Activated CD4-positive, CD25-positive, alpha-beta regulatory T cell treated with anti-CD3 and anti-CD28 coated beads, Interleukin-2, amount 50 U/mL, for 72 hours (primary cell): ENCODE measurements at places on chromosomes 7 and 10.

DNA sequence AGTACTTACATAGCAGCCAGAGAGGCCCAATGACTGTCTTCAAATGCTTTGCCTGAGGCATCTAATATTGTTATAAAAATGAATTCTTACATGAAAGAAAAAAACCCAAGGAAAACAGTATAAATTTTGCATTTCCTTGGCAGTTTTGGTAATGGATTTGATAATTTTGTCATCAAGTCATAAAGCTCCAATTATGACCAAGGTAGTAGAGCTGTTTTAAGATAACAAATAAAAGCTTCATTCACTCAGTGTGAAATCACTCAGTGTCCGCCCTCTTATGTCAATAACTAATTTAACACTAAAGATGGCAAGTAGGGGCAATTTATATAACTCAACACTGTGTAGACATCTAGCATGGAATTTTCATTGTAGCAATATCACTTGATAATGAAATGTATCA is 193.9 kb downstream of the ANKRD7 start:
- no peak for DNase-seq

GRCh38 chr7:70608229-70608628 is 523.7 kb upstream of the GALNT17 start:
- DNase-seq, result no peak

DNA sequence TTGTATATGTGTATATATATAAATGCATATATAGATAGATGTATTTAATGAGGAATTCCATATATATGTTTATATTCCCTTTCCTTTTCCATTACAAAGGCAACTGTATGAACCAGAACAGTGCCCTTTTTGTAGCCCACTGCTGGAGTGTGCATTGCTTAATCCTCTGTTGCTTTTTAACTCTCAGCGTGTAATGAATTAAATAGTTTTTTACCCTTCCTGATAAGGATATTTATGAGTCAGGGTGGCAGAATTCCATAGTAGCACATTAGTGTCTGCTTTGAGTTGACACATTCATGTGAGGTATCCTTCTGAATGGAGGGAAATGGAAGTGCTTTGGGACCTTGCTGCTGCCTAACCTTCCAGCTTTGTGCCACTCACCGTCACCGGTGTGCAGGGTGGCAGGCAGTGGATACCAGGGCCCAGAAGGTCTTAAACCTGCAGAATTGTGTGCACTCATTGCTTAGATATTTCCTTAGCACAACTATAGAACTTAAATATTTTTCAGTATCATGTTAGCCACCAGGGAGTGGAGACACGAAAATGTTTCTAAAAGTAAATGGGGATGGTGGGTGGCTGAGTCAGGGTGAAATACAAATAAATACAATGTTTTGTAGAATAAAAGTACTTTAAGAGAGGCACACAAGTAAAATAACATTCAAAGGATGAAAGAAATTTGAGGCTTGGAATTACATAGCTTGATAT is 117.9 kb downstream of the SND1 start:
- no peak for DNase-seq

DNA sequence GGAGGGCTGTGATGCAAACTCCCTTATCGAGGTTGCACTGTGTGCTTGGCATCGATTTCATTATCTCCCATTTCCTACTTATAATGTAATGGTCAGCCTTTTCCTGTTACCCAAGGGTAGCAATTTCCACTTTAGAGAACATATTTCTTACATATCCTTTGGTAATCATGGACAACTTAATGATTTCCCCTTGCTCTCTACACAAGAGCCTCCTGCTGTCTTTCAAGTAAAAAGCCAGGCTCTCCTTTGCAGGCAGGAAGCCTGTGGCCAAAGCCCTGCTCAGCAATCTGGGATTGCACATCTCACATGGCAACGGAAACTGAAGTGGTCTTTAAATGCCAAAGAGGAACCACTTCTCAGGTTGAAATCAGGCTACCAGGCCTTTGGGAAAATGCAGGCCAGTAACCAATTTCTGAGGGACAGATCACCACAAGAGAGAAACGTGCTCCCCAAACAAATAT is 86.7 kb upstream of the IKZF1 start:
- DNase-seq, result no peak

- DNase-seq, result no peak
These were observed 131.8 kb upstream of the HABP2 start for GRCh38 chr10:113420733-113421675.

DNA sequence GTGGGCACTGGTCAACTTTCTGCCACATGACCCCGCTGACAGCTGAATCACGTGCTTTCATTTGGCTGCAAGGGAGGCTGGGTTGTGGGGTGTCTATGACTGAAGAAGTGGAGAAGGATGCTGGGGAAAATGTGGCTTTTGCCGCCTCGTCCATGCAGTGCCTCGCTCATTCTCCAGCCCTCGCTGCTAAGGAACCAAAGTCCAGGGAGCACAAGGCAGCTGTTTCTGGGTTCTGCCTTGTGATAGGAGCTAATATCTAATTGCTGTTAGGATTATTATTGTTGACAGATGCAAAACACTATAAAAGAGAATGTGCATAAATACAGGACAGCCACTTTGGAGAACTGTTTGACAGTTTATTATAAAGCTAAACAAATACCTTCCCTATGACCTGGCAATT is 4.9 kb upstream of the CAMK2B start:
- DNase-seq, result no peak

DNA sequence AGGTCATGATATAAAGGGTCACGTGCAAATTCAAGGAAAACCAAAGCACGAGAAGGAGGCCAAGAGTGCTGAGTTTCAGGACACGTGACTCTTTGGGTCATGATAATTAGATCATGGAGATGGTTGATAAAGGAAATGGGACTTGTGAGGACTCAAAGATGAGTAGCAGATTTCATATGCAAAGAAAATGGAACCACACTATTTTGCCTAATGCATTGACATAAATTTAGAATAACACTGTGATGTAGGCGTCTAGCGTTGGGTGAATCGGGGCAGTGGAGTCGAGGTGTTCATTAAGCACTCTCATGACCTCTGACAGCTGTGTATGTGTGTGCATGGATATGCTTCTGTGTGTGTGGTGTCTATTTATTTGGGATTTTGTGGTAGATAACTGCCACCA is 1025.6 kb upstream of the LRRTM3 start:
- DNase-seq, result no peak

- DNase-seq, result no peak
These were observed 84.6 kb upstream of the PDE1C start for GRCh38 chr7:32154797-32155196.

- no peak for DNase-seq
These were observed 173.4 kb downstream of the IMMP2L start for GRCh38 chr7:111388912-111389311.

GRCh38 chr10:77605466-77605865 is 32.1 kb downstream of the KCNMA1 start:
- no peak for DNase-seq

- DNase-seq, result no peak
These were observed 53.9 kb upstream of the CREB5 start for GRCh38 chr7:28358423-28358868.

GRCh38 chr7:107355616-107356015 is 114.2 kb upstream of the GPR22 start:
- no peak for DNase-seq

GRCh38 chr7:1242606-1243289 is 10.1 kb downstream of the UNCX start:
- DNase-seq, result no peak

- no peak for DNase-seq
These were observed 52.0 kb downstream of the ANKIB1 start for GRCh38 chr7:92297736-92298135.

DNA sequence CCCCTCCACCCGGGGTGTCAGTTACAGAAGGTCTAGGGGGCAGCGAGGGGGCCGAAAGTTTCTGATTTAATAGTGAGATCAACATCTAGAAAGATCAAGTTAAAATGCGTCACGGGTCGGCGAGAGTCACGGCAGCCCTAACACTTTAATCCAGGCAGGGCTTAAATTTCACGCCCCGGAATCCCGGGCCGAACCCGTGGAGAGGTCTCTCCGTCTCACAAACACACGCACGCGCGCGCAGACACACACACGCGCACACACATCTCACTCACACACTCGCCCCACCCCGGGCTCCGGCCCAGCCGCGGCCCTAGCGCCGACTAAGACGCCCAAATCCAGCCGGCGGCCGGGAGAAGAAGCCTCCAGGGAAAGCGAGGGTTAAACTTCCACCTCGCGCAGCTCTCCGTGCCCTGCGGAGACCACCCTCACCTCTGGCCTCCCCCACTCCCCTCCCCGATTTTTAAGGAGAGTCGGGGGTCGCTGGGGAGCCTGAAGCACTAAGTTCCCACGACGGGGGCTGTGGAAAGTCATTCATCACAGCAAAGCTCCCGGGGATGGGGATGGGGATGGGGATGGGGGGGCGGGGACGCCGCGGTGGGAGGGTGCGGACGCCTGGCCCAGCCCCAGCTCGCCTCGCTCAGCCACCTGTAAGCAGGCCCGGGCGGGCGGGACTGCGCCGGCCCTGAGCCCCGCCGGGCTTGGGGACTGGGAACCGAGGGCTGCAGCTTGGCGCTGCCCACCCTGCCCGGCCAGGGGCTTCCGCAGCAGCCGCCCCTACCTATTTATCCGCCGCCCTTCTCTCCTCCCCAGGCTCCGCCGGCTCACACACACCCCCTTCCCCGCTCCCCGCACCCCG is 1.6 kb downstream of the PDGFA start:
- DNase-seq, result no peak

GRCh38 chr7:124722292-124722691 is 43.3 kb downstream of the GPR37 start:
- DNase-seq, result no peak

DNA sequence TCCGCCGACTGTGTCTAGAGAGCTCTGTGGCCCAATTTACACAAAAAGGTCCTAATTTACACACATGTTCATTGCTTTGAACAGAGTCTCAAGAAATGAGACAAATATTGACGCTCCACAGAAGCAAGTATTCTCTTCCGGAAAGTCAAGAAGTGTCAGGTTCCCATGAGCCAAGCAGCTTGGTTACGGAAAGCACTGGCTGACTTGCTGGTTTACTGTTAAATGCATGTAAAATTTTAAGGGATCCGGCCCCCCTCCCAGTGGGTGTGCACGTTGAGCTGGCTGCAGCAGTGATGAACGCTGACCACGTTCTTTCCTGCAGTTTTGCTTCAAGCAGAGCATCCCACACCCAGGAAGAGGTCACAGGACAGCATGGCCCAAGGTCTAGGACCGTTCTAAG is 76.8 kb downstream of the DIP2C start:
- no peak for DNase-seq

- DNase-seq, result no peak
These were observed 1.9 kb downstream of the PON1 start for GRCh38 chr7:95322396-95322795.

- DNase-seq, result no peak
These were observed 47.7 kb upstream of the LYZL1 start for GRCh38 chr10:29240986-29241660.

DNA sequence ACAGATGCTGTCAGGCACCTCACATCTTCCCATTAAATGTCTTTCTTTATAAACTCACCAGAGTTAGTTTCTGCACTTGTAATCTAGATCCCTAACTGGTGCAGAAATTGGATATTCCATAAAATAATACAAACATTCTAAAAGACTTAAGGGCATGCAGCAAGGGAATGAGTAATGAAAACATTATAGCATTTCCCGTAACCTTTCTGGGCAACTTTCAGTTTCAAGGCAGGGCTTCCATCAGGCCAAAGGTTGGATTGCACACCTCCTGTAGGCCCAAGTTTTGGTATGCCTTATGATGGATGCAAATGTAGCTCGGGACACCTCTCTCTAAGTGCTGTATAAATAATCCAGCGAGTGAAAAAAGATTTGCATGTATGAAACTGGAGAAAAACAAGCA is 129.9 kb upstream of the LYZL2 start:
- DNase-seq, result no peak

DNA sequence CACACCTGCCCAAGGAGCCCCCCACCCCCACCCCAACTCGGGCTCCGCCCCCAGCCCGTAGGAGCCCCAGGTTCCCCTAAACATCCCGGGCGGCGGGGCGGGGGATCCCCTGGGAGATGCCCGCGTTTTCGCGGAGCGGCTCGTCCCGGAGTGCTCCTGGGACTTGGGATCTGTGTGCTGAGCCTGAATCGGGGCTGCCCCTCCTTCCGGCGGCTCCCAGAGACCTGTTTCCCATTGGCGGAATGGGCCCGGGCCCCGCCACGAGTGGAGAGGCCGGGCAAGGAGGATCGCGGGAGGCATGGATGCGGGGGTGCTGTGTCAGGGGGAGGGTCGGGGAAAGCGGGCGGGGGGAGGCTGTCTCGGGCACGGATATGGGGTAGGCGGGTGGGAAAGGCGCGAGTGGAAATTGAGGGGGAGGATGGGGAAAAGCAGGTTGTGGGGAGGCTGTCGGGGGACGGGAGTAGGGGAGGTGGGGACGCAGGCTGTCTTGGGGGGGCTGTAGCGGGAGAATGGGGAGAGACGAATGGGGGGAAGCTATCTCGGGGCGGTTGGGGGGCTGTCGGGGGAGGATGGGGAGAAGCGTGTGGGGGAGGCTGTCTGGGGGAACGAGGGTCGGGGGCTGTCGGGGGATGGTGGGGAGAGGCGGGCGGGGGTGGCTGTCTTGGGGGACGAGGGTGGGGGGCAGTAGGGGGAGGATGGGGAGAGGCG is 572 bp upstream of the BHLHA15 start:
- DNase-seq, result no peak

DNA sequence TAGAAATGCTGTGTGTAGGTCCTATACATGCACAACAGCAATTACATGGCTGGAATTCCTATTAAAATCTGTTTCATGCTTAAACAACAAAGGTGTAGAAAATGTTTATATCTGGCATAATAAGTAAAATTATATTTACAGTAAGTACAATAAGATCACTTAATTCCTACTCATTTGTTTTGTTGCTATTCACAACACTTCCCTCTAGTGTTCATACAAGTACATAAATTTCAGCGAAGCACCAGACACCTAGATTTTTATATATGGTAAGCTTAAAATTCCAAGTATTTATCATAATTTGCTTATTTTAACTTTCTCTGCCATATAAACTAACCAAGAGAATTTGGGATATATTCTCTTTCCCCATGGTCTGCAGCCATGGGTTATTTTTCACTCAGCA is 51.8 kb upstream of the ANK3 start:
- DNase-seq, result no peak

DNA sequence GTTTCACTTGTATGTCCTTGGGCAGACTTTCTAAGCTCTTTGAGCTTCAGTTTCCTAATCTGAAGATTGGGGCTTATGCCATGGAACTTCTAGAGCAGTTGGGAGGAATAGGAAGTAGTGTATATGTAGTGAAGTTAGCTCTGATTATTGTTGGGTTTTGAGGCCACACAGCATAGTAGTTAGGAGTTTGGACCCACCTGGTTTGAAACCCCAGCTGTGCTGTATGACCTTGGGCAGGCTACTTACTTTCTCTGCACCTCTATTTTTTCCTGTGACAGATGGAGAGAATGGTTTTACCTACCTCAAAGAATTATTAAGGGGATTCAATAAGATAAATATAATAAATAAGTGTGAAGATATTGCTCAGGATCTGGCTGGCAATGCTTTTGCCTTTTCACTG is 61.4 kb upstream of the ADRB1 start:
- no peak for DNase-seq
